ENCODE measurements at places on chromosomes 12 and 14. TPM values are rescaled to one million over a fixed set of nuclear protein-coding genes. Genes with fewer than 3 reads are reported as not detected.

RDH11 gene
- total RNA-seq = 33.1 TPM

BATF gene
- total RNA-seq = 8.1 TPM

CD163 gene
- total RNA-seq = 943 TPM

DYNLL1 gene
- 142 TPM for total RNA-seq

P2RX2 gene
- total RNA-seq = not detected

PLA2G1B gene
- total RNA-seq = 1.8 TPM

DAO gene
- not detected for total RNA-seq

SLCO1B1 gene
- total RNA-seq = not detected

GRCh38 chr14:61965030-61965745 is 203.0 kb downstream of the SNAPC1 start:
- no peak for DNase-seq

DNA sequence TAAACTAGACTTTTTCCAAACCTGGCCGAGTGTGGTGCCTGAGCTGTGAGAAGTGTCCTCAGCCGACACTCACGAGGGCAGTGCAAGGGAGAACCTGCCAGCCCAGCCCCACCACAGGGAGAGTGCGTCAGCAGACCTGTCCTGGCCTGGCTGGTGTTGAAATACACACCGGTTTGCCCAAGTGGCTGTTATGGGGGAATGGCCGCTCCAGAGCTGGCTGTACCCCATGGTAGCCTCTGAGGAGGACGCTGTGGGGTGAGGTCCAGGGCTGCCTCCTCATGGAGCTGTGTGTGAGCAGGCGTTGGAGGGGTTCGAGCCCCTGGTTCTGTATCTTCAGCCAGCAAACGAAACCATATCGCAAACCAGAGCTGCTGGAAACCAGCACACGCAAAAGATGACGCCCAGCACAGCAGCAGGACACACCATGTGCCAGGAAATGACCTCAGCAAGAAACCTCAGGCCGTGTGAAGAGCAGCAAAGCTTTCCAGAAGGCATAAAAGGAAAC is 9.4 kb downstream of the ANKRD9 start:
- DNase-seq = no peak

DNA sequence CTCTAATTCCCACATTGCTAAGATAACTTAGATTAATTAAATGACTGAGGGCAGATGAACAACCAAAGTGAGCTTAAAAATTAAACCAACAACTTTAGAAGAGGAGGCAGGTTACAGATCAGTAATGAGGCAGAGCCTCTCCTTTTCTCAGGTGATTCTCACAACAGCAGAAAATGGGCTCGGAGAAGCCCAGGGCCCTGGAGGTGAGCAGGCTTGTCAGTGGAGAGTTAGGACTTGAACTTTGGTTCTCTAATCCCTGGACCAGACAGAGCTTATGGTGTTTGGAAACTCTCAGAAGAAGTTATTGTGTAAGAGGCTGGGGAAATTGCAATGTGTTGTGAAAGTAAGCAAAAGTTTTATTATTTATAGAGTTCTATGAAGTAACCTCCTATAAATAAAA is 2.8 kb downstream of the TRHDE start:
- no peak for DNase-seq

GRCh38 chr14:30330445-30330844 is 228.5 kb upstream of the G2E3 start:
- no peak for DNase-seq

DNA sequence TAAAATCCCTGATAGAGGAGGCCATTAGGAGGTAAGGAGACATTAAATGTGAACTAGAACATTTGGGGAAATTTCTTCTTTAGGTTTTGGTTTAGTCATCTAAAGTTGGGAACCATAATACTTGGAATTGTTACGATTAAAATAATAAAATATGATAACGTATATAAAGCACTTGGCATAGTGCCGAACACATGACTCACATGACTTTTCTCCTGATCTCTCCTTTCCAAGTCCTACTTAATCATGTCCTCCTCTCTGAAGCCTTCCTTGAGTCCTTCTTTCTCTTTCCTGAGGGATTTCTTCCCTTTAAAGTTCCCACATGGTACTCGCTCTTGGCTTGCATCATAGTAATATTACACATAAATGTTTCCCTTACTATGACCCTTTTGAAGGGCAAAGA is 20.0 kb downstream of the BEST3 start:
- DNase-seq = no peak

- no peak for DNase-seq
Observed at GRCh38 chr14:67636361-67636919, 16.7 kb downstream of the ARG2 start.

- peak; percentile 92 for DNase-seq
Observed at GRCh38 chr12:25249931-25250738, 594 bp downstream of the KRAS start.

DNA sequence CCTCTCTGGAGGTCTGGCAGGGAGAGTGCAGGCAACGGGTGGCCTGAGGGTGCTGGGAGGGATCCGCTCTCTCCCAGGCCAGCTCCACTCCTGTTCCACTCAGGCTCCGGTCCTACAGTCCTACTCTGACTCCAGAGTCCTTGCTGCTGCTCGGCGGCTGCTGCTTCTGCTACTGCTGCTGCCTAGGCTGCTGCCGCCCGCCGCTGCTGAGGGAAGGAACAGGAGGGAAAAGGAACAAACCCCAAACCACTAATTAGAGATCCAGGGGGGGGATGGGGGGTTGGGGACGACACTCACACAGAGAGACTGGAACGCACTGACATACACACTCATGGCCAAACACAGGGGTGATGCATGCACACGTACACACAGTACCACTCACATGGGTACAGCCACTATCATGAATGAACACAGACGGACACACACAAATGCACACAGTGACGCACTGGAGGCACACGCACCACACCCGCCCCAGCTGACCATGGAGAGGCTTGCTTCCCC is at the start of gene SP7:
SP7 (minus strand) TSS at position 174 of the 501 bp plus-strand sequence. CDS start 708 bp downstream, outside the sequence.
- DNase-seq = no peak

GRCh38 chr14:91753501-91754128 is 21.7 kb upstream of the CATSPERB start:
- no peak for DNase-seq

DNA sequence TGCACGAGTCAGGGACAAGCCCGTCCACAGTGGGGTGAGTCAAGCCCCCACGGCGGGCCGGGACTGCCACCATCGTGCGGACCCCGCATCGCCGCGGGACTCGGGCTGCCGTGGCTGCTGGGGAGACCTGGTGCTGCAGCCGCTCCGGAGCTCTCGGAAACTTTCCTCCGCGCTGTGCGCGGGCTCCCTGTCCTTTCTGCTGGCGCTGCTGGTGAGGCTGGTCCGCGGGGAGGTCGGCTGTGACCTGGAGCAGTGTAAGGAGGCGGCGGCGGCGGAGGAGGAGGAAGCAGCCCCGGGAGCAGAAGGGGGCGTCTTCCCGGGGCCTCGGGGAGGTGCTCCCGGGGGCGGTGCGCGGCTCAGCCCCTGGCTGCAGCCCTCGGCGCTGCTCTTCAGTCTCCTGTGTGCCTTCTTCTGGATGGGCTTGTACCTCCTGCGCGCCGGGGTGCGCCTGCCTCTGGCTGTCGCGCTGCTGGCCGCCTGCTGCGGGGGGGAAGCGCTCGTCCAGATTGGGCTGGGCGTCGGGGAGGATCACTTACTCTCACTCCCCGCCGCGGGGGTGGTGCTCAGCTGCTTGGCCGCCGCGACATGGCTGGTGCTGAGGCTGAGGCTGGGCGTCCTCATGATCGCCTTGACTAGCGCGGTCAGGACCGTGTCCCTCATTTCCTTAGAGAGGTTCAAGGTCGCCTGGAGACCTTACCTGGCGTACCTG is 1.1 kb downstream of the PDE3A start:
- DNase-seq = peak; percentile 93

Data from mesenteric fat pad (tissue), 1 donor.